ENCODE measurements at places on chromosomes 6 and 20. TPM values are rescaled to one million over a fixed set of nuclear protein-coding genes. Genes with fewer than 3 reads are reported as not detected.

DNA sequence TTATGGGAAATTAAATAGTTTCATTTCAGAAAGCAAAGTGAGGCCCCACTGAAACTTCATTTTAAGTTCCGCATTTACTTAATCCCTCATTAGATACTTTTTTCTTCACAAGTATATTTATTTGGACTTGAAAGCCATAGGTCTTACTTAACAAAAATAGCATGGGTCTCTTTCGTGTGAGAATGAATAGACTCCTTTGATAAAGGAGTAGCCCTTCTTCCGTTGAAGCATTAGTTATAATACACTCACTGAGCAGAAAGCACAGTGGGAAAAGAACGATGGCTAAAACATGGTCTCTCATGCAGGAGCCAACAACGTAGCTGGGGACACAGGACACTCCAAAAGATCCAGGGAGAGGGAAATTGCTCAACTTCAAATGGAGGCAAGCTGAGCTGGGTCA, 130.4 kb downstream of the SLC23A2 start:
- DNase-seq: no peak

GRCh38 chr6:139149383-139149782, 14.5 kb downstream of the HECA start:
- no peak for DNase-seq

DNA sequence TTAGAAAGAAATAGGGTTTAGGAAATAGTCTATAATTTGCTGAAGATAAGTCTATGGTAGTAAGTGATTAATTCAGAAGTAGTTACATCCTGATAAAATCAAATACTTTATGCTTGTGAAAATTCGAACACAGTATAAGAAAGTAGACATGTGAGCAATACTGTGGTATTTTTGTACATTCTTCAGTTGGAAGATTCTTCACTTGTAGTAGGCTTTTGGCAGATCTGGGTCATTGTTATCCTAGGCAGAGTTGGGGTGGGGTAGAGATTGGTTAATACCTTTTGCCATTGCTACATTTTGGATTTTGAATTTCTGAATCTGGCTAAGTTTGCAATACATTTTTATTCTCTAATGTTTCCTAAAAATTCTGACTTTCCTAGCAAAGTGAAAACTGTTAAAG, 197.5 kb downstream of the BCKDHB start:
- no peak for DNase-seq

DNA sequence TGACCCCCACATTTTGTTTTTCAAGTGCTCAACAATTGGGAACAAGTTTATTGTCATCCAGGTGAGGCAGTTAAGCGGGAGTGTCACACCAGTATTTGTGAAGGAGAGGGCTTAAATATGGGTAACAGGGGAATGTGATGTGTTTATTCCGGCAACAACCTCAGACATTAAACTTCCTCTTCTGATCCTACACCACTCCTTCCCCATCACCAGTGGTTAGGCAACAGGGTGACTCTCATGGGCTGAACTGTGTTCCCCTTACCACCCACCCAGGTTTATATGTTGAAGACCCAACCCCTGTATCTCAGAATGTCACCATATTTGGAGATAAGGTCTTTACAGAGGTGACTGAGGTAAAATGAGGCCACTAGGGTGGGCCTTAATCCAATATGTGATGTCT, 52.1 kb upstream of the RNF182 start:
- no peak for DNase-seq

DNA sequence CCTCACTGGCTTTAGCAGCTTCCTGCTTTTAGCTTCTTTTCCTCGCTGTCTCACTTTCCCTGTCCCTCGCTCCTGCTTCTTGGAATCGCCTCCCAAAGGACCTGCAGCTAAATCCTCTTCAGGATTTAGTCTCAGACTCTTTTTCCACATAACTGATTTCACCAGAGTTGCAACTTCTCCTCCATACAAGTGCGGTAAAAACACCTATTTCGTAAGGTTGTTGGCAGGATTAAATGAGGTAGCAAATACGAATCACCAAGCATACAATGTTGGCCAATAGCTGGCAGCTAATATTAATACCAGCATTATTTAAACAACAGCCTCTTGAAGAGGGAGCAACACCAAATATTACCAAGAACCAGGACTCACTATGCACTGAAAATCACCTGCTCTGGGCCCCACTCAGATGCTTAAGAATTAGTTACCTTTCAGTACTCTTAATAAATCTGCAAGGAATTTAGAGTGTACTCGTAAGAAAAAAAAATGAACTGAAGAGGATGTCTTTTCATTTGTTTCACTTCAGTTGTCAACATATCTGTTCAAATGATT, 123.0 kb downstream of the DTNBP1 start:
- DNase-seq: no peak

- DNase-seq: no peak
These were observed 227.9 kb upstream of the IRAK1BP1 start for GRCh38 chr6:78639111-78640110.

Gene RPS6KA2
- total RNA-seq: 16.1 TPM

Gene RAMACL
- 0.12 TPM for total RNA-seq

Gene TMEM217
- 0.80 TPM for total RNA-seq

Gene PTPRA
- 34.8 TPM for total RNA-seq

Gene SIRPB1
- total RNA-seq: 8.0 TPM
